ENCODE measurements at places on chromosomes 13 and 19. TPM values are rescaled to one million over a fixed set of nuclear protein-coding genes. Genes with fewer than 3 reads are reported as not detected.

Gene ZNF85
- total RNA-seq, result 12.9 TPM

Gene CGB2
- total RNA-seq, result not detected

Gene FFAR2
- 0.20 TPM for total RNA-seq

Gene PTGIR
- total RNA-seq, result 5.2 TPM

Gene PSG1
- 0.07 TPM for total RNA-seq

Gene OR7A5
- not detected for total RNA-seq

Gene MEF2B
- 0.32 TPM for total RNA-seq

DNA sequence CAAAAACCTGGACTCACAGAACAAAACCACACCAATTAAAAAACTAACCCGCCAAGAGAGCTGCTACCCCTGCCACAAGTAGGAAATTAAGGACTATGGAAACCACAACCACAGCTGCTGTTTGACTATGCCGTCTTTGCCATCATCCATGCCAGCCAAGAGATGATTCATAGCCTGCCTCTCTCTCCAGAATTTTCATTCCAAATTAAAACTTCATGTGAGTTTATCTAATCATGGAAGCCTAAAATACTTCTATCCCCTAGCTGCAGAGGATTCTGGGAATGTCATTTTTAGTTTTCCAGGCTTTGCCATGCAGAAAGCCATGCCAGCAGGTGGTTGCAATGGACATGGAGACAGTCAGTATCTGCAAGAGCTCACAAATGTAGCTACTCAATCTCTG lies 27.6 kb upstream of the GTF2F2 start:
- no peak for DNase-seq

- no peak for DNase-seq
Measured at GRCh38 chr13:66553391-66553790, 676.7 kb downstream of the PCDH9 start.

DNA sequence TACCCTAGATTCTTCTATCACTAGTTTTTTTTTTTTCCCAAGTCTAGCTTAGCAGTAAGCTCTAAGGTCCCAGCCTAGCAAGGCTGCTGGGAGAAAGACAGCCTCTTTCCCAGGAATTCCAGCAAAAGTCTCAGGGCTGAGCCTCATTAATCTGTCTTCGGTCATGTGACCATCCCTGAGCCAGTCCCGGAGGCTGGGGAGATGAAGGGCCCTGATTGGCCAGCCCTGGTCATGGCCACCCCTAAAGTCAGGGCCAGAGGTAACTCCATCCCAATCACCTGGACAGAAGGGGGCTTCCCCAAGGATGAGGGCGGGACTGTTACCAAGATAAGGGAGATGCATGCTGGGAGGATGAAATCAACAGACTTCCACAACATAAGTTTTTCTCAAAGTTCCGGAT lies 43.3 kb downstream of the CCNE1 start:
- no peak for DNase-seq

DNA sequence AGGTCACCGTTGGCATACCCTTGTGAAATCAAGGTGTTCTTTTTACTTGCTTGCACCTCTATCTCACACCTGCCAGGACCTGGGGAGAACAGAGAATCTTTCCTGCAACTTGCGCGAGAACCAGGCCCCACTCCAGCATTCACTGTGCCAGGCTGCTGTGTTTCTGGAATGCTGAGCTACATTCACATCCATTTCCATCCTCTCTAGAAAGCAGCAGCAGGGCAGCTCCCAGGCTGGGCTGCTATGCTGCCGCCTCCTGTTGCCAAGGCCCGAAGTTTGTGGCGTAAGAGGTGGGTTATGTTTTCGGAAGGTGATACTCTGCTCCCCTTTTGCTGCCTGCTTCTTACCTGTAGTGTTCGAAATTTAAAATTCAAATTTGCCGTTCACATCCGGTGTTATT lies 464.1 kb downstream of the KLF5 start:
- DNase-seq, result no peak

DNA sequence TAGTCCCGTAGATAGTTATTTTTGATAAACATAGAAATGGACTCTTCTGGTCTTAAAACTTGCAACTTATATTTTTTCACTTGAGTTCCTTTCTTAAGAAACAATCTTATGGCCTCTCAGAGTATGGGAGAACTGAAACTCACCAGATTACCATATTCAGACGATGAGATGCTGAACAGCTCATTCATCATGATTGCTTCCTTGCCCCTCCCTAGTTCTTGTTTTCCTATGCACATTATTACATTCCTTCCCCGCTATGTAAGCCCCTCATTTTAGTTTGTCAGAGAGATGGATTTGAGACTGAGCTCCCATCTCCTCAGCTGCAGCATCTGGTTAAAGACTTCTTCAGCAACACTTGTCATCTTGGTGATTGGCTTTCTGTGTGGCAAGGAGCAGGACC lies 158.5 kb downstream of the SLITRK6 start:
- DNase-seq, result no peak

GRCh38 chr19:31300422-31300821 lies 48.8 kb downstream of the TSHZ3 start:
- DNase-seq, result no peak

DNA sequence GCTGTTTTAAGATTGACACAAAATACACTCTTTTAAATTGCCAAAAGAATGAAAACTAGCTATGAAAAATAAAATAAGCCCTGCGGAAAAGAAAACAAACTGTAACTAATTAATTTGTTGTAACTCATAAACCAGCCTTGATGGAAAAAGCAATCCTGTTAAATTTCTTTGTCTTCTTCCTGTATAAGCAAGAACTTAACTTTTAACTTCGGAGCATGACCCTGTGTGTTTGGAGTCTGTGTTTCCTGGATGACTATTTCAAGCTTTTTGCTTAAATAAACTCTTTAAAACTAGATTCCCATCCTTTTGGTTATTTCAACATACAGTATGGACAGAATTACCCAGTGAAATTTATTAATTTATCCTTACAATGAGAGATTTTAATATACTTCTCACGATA lies 122.6 kb downstream of the TNFRSF19 start:
- no peak for DNase-seq

GRCh38 chr13:74093691-74094090 lies 40.5 kb downstream of the KLF12 start:
- DNase-seq, result no peak

- DNase-seq, result no peak
Measured at GRCh38 chr19:10508036-10508435, 4.9 kb upstream of the KEAP1 start.

GRCh38 chr19:16141043-16141442 lies 2.4 kb upstream of the HSH2D start:
- no peak for DNase-seq

GRCh38 chr19:10971107-10971726 lies 10.4 kb downstream of the SMARCA4 start:
- DNase-seq, result no peak

DNA sequence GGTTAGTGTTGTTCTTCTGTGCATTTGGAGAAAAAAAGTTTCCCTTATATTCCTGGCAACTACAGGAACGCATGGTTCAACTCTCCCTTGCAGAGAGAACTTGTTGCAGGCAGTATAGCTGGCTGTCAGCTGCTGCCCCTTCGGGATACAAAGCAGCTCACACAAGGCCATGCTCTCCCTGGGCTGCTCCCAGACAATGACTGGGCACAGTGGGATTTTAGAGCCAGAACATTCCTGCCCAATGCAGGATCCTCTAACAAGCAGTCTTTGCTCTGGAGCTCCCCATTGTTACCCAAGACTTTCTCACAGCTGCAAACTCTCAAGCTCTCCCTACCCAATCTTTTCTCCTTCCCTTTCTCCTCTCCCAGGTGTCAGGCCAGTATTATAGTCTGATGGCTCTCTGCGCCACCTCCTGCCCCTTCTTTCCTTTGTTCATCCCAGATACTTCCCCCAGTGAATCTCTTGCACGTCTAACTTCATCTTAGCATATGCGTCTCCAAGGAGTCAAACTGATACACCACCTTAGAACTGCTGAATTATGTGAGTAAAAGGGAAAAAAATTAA lies 27.5 kb upstream of the SERPINE3 start:
- no peak for DNase-seq

DNA sequence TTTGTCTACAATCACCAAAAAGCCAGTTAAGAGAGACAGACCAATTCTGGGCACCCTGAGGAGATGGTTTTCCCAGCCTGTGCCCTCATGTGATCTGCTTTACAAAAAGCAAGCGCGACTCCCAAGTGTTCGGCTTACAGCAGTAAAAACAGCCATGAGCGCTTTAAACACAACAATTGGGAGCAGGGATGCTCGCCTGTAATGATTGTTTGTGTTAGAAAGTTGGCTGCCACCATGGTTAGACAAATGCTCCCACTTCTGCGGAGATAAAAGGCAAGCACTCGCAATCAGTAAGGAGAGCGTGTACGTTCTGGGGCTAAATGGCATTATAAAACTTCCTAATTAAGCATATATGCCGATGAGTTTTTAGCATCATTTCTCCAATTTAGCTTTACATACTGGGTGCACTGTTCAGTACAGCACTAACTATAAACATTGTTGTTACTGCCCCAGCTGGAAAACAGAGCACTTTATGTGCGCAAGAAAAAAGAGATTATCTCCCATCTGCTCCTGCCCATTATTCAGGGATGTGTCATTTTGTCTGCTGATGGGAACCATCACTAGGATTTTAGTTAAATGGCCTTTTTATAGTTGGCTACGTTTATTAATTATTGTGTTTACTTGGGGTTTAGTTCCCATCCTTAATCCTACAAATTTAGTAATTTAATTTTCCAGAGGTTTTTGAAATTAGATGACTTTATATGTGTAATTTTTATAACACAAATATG lies 309.3 kb upstream of the MAB21L1 start:
- no peak for DNase-seq

DNA sequence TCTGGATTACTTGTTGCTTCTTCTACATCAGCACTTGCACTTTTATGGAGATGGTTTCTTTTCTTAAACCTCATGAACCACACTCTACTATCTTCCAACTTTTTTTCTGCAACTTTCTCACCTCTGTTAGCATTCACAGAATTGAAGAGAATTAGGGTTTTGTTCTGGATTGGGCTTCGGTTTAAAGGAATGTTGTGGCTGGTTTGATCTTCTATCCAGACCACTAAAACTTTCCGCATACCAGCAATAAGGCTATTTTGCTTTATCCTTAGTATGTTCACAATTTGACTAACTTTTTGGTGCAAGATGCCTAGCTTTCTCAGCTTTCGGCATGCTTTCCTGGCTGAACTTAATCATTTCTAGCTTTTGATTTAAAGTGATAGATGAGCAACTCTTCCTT lies 666.7 kb upstream of the MIR17HG start:
- DNase-seq, result no peak
